ENCODE measurements at places on chromosomes 1 and 21. TPM values are rescaled to one million over a fixed set of nuclear protein-coding genes. Genes with fewer than 3 reads are reported as not detected.

NECTIN4 gene
- total RNA-seq, result 0.13 TPM

FCER1G gene
- total RNA-seq, result not detected

CD1C gene
- not detected for total RNA-seq

VSIG8 gene
- 0.07 TPM for total RNA-seq

CELA2A gene
- not detected for total RNA-seq
